B cell (primary cell): ENCODE measurements at places on chromosomes 11 and 22.
A peak's percentile ranks its signal among the peaks of the same experiment; 100 is the strongest.

GRCh38 chr11:80782135-80782885 is 1341.5 kb upstream of the TENM4 start:
- no peak for DNase-seq

- peak; percentile 83 for DNase-seq
Observed at GRCh38 chr11:10413268-10413667, 41.8 kb upstream of the AMPD3 start.

DNA sequence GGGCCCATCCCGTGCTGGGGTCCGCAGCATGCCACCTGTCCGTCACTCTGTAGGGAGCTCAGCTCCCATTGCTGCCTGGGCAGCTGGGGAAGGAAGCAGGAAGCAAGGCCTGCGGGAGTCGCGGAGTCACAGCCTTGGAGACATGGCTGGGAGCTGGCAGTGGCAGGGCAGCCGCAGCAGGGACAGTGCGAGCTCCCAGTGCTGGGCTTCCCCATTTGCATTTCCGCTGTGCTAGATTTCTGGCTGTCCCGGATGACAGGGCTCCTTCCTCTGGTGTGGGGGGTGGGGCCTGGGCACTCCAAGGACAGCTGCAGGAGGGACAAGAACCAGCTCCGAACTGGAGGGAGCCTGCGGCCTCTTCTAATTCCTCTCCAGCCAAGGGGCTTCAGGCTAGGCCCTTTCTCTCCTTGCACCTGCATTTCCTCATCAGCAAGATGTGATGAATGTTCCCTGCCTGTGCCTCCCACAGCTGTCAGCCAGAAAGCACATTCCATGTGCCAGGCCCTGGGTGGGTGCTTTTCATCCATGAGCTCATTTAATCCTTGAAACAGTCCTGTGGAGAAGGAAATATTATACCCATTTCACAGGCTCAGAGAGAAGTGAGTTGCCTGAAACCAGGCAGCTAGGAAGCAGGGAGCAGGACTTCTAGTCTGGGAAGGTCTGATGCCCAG is 48.0 kb downstream of the MYO7A start:
- no peak for DNase-seq

DNA sequence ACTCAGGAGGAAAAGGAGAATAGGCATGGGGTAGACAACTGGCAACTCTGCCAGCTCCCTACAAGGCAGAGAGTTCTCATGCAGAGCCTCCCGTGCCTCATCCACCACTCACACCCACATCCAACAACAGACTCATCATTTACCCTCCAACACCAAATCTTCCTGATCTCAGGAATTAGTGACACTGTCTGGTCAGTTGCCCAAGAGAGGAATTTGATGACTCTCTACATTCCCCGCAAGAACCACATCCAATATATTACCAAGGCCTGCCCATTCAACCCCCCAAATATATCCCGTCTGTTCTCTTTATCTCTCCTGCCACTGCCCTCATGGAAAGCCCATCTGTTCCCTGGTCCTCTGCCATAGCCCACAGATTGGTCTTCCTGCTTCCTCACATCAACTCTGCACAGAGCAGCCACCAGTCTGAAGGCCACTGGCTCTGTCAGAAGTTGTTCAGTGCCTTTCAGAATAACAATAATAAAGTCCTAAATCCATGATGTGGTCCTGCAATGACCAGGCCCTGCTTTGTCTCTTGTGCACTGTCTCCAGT is 57.5 kb upstream of the CD82 start:
- no peak for DNase-seq

- no peak for DNase-seq
Observed at GRCh38 chr22:40679249-40679963, at the start of gene MCHR1. Gene MCHR1 (plus strand): TSS chr22:40679484. CDS start chr22:40679653, 169 bp downstream.

GRCh38 chr11:31492320-31492913 is 17.0 kb downstream of the IMMP1L start:
- no peak for DNase-seq
